ENCODE measurements at places on chromosomes 5 and 9.
A peak's percentile ranks its signal among the peaks of the same experiment; 100 is the strongest.

DNA sequence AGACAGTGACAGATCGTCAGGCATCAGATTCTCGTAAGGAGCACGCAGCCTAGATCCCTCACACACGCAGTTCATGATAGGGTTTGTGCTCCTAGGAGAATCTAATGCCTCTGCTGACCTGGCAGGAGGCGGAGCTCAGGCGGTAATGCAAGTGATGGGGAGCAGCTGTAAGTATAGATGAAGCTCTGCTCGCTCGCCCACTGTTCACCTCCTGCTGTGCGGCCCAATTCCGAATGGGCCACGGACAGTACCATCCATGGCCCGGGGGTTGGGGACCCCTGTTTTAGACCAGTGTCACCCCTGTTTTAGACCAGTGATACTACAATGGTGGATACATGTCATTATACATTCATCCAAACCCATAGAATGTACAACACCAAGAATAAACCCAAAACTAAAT, 4.0 kb upstream of the ARSB start:
- no peak for DNase-seq

- DNase-seq, result no peak
Measured at GRCh38 chr5:89324990-89325389, 442.0 kb upstream of the MEF2C start.

GRCh38 chr9:109477258-109478050, 20.7 kb downstream of the PTPN3 start:
- DNase-seq, result peak; percentile 71

- no peak for DNase-seq
Measured at GRCh38 chr5:103452089-103452488, 110.5 kb downstream of the NUDT12 start.

- no peak for DNase-seq
Measured at GRCh38 chr5:133919148-133920136, 49.0 kb downstream of the C5orf15 start.

DNA sequence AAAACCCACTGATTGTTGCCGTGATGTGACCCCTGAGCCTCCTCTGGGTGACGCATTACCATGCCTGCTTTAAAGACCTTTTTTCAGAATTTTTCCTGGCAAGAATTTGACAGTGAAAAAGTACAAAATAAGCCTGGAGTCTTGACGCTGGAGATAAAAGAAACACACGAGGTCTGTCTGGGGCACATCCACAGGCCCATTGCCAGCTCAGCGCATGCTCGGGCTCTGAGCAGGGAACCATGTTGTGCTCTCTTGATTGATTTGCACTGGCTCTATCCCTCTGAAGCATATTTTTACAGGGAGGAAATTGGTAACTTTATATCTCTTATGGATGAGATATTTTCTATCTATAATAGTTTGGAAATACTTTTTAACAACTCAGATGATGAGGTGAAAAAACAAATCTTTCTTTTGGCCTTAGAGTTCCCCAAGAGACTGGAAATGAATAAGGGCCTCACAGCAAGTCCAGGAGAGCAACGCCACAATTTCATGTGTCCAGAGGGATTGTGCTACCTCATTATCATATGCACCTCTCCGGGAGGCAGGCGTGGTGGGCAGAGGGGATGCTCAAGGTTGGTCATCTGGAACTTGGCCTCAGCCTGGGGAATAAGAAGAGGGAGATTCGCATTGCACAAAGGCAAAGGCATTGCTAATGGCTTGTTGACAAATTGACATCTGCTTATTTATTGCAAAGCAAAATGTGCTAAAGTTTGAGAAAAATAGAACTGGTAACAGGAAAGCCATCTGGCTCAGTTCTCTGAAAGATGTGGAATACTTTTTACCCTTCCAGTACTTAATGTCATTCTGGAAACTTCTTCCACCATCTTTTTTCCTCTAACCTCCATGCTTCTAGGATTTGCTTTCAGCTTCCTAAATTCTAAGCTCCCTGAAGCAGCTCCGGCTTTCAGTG, 183.8 kb downstream of the PJA2 start:
- no peak for DNase-seq

DNA sequence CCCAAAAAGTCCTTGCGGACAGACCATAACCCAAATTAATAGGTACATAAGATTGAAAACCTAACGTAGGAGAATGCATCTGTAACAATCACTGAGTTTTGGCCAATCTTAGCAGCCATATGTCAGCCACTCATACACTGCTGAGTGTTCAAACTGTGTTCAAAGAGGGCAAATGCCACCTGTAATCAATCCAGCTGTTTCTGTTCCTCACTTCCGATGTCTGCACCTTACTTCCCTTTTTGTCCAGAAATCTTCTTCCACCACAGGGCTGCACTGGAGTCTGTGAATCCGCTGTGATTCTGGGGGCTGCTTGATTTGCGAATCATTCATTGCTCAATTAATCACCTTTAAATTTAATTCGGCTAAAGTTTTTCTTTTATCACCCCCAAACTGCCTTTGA, 263.9 kb downstream of the ICE1 start:
- DNase-seq, result no peak

GRCh38 chr9:83569326-83569725, 31.1 kb upstream of the FRMD3 start:
- no peak for DNase-seq

GRCh38 chr9:116860509-116861120, 173.5 kb downstream of the TRIM32 start:
- peak; percentile 22 for DNase-seq

GRCh38 chr5:80409367-80409966, 1.6 kb downstream of the ZFYVE16 start:
- no peak for DNase-seq

DNA sequence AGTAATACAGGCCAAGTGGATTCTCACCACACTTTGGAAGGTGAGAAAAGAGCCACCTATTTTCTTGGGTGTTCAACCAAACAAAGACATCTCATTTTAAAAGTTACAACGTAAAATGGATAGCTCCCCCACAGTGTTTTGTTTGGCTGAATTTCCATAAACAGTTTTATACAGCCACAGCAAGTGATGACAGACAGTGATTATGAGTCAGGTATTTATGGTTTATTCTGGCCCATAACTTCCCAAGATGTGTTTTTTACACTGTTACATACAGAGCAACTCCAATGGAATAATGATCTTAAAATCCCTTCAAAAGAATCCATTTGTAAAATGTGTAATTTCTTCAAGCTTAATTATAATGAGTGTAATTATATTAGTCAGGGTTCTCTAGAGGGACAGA, 421.3 kb downstream of the TLE1 start:
- DNase-seq, result no peak

DNA sequence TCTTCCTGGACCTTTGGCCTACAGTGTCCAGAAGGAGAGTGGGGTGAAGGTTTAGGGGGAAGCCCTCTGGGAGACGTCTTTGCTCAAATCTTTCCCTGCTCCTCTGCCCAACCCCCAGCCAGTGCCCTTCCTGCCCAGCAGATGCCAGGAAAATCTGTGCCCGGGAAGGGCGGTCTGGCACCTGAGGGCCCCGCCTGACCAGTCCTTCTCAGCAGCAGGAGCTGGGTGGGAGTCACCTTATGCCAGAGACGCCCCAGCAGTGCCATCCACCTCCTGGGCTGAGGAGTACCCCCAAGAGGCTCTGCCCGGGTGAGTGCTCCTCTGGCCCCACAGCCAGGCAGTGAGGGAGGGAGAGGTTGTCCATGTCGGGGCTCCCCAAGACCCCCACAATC, 14.9 kb upstream of the CERCAM start:
- no peak for DNase-seq

DNA sequence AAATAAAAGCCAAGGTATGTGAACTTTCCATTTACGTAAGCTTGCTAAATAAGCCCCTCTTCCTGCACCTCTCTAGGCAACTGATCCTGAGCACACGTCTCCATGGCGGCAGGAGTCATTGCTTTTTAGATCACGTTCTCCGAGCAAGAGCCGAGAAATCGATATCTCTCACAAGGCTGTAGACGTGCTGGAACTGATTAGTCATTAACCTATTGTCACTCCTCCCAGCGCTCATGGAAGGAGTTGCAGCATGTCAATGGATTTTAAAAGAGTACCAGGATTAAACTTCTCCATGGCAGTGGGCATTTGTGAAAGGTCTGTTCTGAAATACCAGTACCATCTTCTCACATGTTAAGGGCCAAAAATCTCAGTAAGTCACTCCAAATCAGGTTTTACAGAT, 4.7 kb upstream of the ADCY2 start:
- no peak for DNase-seq

Data from GM18507 (cell line).